Stimulated activated CD8-positive, alpha-beta memory T cell treated with anti-CD3 and anti-CD28 coated beads, Interleukin-15, amount 100 ng/mL, for 4 hours (primary cell): ENCODE measurements at places on chromosomes 4 and X.

- no peak for DNase-seq
These were observed 161.2 kb upstream of the WDFY3 start for GRCh38 chr4:85127653-85128052.

DNA sequence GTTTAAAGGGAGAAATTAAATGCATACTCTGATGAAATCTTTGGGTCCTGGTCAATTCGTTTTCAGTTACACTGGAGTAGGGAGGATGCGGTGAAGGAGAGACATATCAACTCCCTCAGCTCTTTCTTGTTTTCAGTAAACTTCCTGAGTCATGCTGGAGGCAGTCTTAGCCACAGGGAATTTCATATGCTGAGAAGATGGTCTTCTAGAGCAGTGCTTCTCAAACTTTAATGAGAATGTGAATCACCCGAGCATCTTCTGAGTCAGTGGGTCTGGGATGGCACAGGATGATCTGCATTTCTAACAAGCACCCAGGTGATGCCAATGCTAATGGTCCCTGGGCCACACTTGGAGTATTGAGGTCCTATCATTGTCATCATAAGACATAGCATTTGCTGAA, 214.5 kb downstream of the KIT start:
- DNase-seq = no peak

- no peak for DNase-seq
These were observed 13.7 kb downstream of the NWD2 start for GRCh38 chr4:37258221-37258620.

DNA sequence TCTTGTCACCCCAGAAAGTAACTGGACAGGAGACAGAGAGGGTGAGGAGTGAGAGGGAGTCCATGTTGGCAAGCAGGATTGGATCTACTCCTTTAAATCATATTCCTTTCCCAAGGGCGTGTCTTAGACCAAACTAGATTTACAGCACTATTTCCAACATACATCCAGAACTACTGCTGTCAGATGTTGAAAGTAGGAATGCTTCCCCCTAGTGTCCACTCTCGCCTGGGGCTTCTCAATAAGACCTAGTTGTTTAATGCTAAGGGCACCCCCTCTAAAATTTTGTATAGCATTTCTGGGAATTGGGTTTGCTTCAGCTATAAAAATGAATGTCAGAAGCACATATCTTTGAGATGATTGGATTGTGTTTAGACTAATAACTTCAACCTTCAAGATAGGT, 13.3 kb downstream of the OFD1 start:
- DNase-seq = no peak

DNA sequence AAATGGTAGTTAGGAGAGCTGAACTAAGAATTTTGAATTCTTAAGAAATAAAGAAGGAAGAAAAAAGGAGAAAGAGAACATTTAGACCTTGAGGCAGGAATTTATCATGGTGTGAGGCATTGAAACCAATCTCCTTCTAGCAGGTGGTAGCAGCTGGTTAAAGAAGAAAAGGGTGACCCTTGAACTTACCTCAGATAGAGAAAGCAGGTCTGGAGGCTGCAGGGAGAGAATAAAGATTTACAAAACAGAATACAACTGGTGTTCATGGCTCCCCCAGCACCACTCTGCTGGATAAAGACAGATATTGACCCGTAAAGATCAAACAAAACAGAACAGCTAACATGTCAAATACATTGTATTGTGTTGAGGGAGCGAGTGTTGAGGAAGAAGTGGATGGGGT, 56.0 kb downstream of the NCAPG start:
- DNase-seq = no peak

DNA sequence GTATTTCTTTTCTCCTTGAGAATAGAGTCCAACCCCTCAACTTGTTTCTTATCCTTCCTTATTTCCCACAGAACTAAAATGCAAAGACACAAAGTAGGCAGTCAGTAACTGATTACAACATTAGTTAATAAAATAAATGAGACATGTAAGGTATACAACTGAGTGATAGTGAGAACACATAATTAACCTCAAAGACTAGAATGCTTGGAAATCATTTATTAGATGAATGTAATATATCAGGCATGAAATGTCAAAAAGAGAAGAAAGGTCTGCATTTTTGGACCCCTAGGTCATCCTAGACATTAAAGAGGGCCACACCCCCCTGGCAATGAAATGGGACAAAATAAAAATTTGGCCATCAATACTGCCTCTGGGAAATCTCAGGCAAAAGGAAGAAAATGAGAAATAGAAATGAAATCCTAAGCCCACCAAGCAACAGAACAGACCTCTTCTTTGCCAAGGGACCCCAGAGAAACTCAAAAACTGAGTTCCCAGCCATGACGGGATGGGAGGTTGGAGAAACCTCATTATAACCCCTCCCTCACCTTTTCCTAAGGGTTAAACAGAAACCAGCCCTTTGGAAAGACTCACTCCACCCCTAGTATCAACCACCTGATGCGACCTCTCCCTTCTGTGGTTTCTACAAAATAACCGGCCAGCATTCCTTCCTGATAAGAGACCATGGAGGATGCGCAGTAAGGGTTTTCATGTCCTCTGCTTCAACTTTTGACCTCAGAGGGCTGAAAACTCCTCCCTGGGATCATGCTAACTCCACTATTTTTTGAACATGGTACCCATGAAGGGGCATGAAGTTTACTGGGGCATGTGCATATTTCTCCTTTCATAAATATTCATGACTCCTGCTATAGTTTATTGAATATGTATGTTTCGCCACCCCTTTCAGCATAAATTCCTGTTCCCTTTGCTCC, 90.0 kb upstream of the EXOC1L start:
- DNase-seq = no peak

- no peak for DNase-seq
These were observed 20.4 kb downstream of the USP46 start for GRCh38 chr4:52638717-52639116.

DNA sequence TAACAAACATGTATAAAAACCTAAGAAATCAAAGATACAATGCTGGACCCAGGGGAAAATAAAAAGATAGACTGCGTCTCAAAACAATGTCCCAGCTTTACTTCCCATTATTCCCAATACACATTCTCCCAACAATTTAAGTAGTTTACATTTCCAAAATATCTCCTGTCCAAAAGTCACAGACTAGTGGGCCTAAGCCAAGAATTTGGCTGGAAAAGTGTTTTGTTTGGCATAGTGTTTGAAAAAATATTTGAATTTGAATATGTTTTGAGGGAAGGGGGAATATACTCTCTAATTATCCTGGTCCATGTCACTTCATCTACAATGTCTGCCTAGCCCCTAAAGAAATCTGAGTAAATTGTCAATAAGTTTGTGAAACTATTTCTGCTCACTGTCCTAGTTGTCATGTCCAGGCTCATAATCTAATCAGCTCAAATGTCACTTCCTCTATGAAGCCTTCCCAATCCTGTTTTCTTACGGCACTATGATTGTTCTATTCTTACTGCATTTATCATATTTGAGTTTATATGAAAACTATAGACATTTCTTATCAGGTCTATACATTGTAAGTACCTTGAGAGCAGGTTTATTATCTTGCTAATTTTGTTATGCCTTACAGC, 74.4 kb downstream of the SEC24D start:
- DNase-seq = no peak

GRCh38 chr4:185836241-185837084, 24.5 kb upstream of the SORBS2 start:
- DNase-seq = no peak

- DNase-seq = no peak
These were observed 84.4 kb downstream of the CFAP299 start for GRCh38 chr4:80419946-80420345.

DNA sequence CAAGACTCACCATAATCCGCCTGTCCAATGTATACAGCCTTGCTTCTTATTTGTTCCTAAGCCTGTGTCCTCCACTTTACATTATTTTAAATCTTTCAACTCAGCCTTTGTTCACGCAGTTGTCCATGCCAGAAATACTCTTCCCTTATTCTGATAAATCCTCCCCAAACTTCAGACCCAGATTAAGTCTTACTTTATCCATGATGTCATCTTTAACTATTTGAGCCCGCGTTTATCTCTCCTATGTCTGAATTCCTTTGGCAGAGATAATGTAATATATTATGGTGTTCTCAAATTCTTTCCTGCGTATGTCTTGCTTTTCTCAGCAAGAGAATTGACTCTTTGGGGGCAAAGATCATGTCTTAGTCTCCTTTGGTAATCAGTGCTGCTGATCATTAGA, 129.6 kb downstream of the LUZP4 start:
- no peak for DNase-seq

- no peak for DNase-seq
These were observed 421.9 kb upstream of the DIPK2B start for GRCh38 chrX:45622538-45622937.

- DNase-seq = no peak
These were observed 900 bp upstream of the MTMR1 start for GRCh38 chrX:150692296-150692695.

- no peak for DNase-seq
These were observed 113.8 kb downstream of the ADRA2C start for GRCh38 chr4:3879681-3880614.

- no peak for DNase-seq
These were observed 545.3 kb upstream of the GRID2 start for GRCh38 chr4:91758487-91758886.

DNA sequence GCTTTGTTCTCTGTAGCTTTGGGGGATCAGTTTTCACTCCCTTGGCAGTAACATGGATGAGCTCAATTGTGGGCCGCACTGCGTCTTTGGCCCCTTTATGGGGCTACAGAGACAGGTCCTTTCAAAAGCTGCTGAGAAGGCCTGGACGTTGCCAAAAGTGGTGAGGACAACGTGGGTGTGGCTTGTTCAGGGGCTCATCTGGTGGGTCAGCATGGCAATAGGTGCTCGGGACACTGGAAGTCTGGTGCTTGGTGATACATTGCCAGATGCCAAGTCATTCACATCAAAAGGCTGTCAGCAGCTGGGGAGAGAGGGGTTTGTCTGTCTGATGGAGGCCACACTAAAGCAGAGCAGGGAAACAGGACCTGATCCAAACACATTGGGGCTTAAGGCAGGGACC, 149.8 kb upstream of the EOLA2 start:
- DNase-seq = no peak

DNA sequence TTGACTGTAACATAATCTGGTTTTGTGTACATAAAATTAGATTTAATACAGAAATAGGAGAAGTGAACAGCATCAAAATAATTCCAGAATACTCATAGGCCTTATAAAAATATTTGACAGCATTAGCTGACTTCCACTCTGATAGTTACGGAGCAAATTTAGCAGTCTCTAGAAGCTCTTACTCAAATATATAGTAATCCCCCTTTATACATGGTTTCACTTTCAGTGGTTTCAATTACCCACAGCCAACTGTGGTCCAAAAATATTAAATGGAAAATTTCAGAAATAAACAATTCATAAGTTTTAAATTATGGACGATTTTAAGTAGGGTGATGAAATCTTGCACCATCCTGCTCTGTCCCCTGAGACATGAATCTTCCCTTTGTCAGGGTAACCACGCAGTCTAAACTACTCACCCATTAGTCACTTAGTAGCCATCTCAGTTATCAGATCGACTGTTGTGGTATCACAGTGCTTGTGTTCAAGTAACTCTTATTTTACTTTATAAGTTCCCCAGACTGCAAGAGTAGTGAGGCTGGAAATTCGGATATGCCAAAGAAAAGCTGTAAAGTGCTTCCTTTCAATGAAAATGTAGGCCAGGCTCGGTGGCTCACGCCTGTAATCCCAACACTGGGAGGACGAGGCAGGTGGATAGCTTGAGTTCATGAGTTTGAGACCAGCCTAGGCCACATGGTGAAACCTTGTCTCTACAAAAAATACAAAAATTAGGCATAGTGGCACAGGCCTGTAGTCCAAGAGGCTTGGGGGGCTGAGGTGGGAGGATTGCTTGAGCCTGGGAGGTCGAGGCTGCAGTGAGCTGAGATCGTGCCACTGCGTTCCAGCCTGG, 17.2 kb upstream of the RTL9 start:
- DNase-seq = no peak

- no peak for DNase-seq
These were observed 378.4 kb downstream of the ANKRD50 start for GRCh38 chr4:124334119-124334518.

GRCh38 chrX:56099271-56099670, 132.9 kb upstream of the KLF8 start:
- no peak for DNase-seq

DNA sequence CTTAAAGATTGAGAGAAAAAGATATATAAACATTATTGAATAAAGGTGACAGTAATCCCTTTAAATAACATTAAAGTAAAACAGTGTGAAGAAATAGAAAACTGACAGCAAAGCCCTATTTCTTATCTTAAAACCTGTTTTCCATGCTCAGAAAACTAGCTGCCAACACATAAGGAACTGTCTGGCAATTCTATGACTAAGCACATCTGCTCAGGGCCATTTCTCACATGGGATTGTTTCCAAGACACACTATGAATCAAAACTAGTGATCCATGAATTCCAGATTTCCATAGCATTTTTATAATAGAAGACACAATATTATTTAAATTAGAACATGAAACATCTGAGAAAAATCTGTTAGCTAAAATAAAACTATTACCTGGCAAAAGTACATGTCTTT, 113.4 kb downstream of the SCLT1 start:
- no peak for DNase-seq
